Fibroblast of the conjunctiva (primary cell): ENCODE measurements at places on chromosomes 4 and X.

GRCh38 chrX:119919835-119920585 is 23.5 kb downstream of the NKAP start:
- DNase-seq, result no peak

- DNase-seq, result no peak
Observed at GRCh38 chr4:3316146-3316545, 23.3 kb downstream of the RGS12 start.

GRCh38 chrX:140503714-140504351 is 1.0 kb downstream of the SOX3 start:
- DNase-seq, result no peak

DNA sequence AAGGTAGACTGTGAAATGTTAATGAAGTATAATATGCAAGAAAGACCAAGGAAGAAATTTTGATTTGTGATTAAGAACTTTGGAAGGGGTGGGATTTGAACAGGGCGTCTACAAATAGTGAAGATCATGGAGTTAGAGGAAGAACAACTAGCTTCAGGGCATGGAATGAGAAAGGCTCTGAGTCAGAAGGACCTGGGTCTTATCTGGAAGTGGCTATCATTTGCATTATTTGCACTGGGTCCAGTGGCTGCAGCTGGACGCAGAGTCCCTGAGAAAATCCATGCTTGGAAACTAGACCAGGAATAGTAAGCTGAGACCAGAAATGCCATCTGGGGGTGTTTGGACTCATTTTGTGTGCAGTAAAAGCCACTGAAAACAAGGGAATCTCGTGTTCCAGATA is 4.3 kb upstream of the LIMCH1 start:
- no peak for DNase-seq

DNA sequence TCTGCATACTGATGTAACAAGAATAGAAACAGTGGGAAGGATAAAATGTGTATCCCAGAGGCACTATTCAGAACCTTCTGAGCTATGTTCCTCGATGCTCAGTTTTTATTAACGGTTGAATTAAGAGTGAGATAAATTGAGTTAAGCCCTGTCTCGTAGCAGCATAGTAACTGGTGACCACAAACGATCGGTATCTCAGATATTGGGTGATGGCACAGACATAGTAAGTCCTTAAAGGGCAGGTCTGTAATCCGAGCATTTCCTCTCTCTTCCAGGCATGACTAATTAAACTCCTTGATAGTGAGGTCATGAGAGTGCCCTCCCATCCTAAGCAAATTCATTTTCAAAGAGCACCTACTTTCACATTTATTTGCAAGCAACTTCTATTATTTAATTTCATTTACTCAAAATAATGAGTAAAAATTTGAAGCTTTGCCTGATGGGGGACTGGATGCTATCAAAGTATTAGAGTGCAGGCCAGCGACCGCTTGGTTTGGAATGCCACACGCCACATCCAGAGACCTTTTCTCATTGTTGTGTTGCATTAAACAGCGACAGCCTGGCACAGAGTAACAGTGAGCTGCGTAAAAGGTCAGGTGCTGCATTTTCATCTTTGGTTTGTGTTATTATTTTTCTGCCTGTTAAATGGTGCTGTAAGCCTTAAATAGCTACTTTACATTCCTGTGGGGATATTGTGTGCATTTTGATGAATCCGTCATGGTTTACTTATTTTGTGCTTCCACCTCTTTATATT is 101.9 kb downstream of the PCDH7 start:
- DNase-seq, result no peak

- no peak for DNase-seq
Observed at GRCh38 chr4:4675641-4676040, 133.8 kb upstream of the STX18 start.

- DNase-seq, result no peak
Observed at GRCh38 chr4:168803732-168804131, 206.3 kb downstream of the CBR4 start.

DNA sequence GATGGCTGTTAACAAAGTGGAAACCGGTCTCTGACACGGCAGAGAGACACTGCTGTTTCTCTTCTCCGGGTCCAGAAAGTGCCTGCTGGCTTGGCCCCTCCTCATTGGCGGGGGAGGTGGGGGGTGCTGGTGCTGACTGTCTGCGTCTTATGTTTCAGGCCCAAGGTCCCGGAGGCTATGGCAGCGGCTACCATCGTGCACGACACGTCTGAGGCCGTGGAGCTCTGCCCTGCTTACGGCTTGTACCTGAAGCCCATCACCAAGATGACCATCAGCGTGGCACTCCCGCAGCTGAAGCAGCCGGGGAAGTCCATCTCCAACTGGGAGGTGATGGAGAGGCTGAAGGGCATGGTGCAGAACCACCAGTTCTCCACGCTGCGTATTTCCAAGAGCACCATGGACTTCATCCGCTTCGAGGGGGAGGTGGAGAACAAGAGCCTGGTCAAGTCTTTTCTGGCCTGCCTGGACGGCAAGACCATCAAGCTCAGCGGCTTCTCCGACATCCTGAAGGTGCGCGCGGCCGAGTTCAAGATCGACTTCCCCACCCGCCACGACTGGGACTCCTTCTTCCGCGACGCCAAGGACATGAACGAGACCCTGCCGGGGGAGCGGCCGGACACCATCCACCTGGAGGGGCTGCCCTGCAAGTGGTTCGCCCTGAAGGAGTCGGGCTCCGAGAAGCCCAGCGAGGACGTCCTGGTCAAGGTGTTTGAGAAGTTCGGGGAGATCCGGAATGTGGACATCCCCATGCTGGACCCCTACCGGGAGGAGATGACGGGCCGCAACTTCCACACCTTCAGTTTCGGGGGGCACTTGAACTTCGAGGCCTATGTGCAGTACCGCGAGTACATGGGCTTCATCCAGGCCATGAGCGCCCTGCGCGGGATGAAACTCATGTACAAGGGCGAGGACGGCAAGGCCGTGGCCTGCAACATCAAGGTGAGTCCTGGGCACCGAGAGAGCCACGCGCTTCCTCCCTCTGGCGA is 2.2 kb downstream of the AKAP17A start:
- DNase-seq, result no peak

DNA sequence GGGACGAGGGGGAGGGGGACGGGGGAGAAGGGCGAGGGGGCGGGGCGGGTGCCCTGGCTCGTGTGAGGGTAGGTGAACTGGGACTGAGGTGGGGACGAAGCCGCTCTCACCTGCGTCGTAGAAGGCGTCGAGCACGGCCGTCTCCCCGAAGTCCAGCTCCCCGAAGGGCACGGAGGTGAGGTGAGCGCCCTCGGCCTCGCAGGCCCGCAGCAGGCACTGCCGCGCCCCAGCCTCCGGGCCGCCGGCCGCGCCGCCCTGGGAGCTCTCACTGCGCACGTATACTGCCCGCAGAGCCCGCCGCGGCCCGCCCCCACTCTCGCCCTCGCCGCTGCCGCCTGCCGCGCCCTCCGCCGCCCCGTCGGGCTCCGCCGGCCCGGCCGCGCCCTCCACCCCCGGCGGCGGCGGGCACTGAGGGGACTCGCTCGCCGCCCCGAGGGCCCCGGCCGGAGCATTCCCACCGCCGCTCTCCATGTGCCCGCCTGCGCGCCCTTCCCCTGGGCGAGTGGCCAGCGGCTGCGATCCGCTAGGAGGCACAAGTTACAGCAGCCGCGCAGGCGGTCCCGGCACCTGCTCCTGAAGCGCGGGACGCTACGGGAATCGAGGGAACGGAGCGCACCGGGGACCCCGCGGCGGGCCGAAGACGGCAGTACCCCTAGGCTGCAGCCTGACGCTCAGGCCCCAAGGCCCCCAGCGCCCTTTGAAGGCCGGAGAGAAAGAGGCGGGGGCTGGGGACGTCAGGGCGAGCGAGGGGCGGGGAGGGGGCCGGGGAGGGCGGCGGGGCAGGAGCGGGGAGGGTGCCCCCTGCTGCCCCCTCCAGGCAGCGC is at the start of gene MAP3K15:
MAP3K15 (minus strand) TSS at position 718 of the 824 bp plus-strand sequence; CDS start at position 471, 247 bp downstream.
- DNase-seq, result no peak

DNA sequence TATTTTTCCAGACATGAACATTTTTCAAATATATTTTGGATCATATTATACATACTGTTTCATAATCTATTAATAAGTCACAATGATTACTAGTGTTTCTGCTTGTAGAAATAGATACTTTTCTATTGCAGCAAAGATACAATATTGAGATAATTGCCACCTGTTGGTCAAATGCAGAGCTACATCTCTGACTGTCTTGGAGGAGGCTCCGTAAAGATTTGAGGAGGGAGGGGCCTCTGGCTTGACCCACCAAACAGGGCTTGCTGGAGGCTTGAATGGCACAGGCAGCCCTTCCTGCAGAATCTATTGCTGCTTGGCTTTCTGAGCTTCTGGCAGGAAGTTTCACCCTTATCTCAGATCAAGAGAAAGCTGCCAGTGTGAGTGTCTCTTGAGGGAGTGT is 99.3 kb upstream of the ARMCX2 start:
- peak; percentile 5 for DNase-seq

DNA sequence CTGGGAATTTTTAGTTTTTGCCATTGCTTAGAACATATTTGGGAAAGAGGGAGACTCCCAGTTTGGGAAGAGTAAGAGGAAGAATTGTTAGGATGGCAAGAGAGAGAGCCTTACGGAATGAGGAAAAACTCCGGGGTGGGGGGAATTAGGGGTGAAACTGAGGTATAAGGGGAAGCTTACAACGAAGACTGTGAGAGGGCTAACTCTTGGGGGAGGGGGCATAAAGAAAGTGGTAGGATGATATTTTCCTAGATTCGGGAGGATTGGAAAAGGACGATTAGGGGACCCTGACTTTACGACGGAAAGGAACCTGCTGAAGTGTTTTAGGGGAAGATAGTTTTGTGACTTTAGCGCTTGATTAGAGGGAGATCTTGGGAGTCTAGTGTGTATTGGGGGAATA is 86.2 kb upstream of the HPRT1 start:
- DNase-seq, result no peak

GRCh38 chr4:90960433-90960832 is 833.2 kb downstream of the CCSER1 start:
- no peak for DNase-seq

- no peak for DNase-seq
Observed at GRCh38 chr4:180363815-180364214, 1879.4 kb upstream of the TENM3 start.

- DNase-seq, result no peak
Observed at GRCh38 chr4:15400226-15400625, 27.6 kb upstream of the C1QTNF7 start.

- no peak for DNase-seq
Observed at GRCh38 chr4:47577779-47578553, 92.9 kb downstream of the ATP10D start.

DNA sequence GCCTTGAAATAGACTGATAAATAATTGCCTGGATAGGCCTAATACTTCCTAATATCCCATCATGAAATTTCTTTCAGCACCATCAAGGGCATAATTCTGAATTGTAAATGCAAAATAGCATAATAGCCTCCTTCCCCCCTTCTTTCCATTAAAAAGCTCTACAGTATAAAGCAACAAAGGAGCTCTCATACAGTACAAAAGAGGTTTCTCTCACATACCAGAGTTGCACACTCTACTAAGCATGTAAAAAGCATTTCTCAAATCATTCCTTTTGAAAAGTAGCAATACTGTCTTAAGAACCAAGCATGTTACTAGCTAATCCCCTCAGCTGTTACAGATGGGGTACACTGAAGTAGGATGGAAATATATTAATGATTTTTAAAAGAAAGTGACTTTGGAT is 509.0 kb downstream of the KLHL13 start:
- DNase-seq, result no peak

DNA sequence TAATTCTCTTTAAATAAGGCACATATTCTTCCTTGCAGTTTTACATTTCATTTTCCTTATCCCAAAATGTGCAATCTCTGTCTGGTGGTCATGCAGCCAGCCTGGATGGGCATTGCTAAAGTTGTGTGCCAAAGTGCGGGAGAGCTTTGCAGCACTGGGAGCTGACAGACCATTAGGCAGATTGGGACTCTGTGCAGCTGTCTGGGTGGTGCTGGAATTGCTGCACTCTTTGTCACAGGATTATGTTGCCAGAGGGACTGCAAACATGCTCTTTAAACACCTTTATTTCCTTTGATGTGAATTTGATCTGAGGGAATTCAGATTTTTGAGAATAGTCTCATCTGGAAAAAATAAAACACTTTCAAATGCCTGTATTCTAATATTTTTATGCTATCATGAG is 956.2 kb upstream of the DIAPH2 start:
- DNase-seq, result no peak

DNA sequence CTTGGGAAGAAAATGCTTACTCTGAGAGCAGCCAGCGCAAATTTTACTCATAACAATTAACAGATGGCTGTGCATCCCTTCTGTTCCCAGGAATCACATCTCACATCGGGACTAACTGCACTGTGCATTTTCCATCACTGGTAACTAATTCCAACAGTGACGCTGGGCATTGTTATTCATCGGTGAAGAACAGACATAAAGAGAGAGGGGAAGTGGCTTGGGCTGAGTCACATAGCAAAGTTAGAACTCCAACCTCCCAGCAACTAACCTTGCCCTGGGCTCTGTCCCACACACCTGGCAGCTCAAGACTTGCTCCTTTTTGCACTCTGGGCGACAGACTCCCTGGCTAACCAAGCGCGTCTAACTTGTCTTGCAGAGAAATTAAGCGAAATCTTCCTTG is 6.4 kb upstream of the LONRF3 start:
- DNase-seq, result no peak

GRCh38 chr4:17941731-17942130 is 79.8 kb downstream of the LCORL start:
- no peak for DNase-seq

GRCh38 chrX:10903523-10903922 is 207.6 kb upstream of the HCCS start:
- no peak for DNase-seq

DNA sequence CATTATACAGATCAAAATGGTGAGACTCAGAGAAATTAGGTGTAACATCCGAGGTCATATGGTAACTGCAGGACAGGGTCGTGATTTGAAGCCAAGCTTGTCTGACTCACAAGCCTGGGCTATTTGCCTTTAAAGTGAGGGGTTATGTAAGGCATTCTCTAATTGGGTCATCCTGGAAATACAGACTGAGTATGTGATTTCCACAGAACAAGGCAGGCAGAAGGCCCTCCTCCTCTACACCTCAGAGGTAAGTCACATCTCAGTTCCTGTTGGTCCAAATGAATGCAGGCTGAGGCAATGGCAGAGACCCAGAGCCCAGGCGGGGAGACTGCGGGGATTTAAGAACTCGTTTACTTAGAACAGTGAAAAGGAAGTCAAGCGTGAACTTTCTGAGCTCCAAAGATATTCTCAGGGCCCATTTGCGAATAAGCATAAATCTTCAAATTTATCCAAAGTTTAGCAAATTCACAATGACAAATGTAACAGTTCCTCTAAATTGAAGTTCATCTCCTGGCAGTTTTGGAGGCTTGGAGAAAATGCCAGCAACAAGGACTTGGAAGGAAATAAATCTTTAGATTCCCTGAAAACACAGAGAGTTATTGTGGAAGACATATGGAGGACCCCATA is 153.3 kb downstream of the LDB2 start:
- DNase-seq, result peak; percentile 72

DNA sequence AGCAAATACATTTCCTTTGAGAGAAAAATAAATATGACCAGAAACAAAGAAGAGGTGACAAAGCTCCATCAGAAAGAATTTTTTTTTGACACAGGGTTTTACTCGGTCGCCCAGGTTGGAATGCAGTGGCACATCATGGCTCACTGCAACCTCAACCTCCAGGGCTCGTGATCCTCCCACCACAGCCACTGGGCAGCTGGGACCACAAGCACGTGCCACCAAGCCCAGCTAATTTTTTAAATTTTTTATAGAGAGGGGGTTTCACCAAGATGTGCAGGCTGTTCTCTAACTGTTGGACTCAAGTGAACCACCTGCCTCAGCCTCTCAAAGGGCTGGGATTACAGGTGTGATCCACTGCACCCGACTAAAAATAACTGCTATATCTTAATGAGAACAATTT is 10.3 kb downstream of the ADH5 start:
- DNase-seq, result no peak
